ENCODE measurements at places on chromosomes 3 and 15.

DNA sequence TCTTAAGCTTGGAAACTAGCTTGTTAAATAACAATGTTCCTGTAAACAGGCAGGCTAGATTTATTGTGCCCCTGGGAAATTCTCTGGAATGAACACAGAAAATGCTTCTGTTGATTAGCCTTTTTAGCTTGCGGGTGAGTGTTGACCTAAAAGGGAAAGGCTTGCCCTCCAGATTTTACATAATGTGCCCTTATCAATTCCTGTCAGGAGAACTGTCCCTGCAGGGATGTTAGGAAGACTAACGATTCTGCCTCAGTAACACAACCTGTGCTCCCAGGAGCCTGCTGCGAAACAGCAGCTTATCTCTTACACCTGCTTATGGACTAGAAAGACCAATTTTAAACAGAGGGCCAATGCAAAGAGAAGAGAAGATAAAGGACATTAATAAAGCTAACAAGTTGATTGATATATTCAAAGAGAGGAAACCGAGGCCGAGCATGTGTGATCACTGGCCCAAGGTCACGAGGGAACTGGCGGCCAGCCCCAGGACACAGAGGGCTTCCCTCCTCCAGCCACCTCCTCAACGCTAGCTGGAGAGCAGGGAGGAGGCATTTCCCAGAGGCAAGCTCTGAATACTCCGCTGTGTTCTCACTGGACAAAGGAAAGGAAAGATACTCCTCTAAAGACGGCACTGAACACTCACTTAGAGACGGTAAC, 48.4 kb upstream of the TJP1 start:
- DNase-seq: no peak

- DNase-seq: no peak
Observed at GRCh38 chr3:169383770-169384169, 279.7 kb downstream of the MECOM start.

DNA sequence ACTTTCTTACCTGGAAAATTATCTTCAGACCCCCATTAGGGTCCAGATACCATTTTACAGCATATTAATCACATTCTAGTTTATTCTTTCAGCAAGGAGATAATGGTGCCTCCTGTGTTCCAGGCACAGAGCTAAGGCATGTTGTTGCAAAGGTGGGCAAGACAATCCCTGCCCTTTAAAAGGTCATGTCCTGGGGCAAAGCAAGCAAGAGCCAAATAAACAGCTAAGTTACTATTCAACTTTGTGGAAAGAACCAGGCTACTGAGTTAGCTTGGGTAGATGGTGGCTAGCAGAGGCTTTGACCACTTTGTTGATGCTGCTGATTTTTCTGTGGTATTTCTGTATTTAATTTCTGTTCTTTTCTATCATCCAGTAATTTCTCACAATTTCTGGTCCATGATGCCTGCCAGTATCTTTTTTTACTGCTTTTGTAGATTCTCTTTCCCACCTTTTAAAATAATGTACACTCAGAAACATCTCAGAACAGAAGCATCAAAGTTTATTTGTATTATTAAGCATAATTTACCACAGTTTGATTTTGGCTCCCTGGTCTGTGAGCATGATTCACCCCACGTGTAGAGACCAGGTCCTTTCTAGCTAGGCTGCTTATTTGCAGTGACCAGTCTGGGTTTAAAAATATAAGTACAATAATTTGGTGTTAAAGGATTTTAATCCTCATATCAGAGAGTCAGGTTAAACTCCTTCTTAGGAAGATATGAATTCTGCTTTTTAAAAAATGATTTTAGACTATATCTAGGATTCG, 71.5 kb downstream of the LRRC28 start:
- DNase-seq: no peak

- no peak for DNase-seq
Observed at GRCh38 chr3:71026634-71027578, 556.6 kb downstream of the FOXP1 start.

- DNase-seq: no peak
Observed at GRCh38 chr3:11954312-11954934, 49.8 kb upstream of the SYN2 start.

DNA sequence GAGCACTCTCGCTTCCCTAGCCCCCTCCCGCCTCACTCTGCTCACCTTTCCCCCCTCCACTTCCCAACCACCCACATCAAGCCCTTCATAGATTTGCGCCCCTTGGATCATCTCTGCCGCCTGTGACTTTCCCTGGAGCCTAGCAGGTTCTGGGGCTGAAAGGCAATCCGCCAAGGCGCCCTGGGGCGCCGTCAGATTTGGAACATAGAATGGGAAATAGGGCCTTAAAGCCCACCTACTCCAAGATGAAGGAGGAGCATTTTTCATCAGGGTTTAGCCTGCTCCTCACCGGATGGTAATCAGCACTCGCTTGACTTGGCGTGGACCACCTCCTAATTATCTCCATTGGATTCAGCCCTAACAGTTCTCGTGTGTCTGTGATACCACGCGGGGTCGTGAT, 1.3 kb downstream of the CPNE4 start:
- DNase-seq: no peak

- no peak for DNase-seq
Observed at GRCh38 chr3:85950435-85950834, 991.6 kb downstream of the CADM2 start.

DNA sequence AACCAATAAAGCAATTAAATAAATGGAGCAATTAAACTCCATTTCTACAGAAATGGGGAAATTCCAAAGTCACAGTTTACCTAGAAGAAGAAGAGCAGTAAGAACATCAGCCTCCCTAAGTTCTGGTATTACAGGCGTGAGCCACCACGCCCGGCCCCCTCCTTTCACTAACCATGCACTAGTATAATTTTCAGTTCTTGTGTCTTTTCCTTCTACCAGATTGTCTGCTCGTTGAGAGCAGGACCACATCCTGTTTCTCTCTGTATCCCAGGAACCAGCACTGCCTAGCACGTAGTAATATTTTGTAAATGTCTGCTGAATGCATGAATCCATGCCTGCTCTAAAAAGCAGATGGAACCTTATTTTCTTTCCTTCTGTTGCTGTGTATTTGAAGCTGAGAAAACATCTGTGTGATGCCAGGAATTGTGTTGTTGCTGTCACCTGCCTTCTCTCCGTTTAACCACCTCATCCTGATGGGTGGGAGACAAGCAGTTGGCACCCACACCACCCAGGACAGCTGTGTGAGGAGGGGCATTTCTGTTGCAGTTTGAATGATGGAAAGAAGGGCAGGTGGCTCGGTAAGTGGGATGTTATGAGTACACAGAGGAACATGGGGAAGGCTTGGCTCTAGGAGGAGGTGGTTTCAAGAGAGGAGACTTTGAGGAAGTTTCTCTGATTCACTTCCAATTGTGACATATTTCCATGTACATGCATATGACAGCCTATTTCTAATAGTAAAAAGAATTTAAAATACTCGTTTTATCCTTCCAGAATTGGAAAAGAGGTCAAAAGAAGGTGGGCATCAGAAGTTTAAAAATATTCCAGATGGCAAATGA, 30.1 kb downstream of the PXYLP1 start:
- DNase-seq: no peak

DNA sequence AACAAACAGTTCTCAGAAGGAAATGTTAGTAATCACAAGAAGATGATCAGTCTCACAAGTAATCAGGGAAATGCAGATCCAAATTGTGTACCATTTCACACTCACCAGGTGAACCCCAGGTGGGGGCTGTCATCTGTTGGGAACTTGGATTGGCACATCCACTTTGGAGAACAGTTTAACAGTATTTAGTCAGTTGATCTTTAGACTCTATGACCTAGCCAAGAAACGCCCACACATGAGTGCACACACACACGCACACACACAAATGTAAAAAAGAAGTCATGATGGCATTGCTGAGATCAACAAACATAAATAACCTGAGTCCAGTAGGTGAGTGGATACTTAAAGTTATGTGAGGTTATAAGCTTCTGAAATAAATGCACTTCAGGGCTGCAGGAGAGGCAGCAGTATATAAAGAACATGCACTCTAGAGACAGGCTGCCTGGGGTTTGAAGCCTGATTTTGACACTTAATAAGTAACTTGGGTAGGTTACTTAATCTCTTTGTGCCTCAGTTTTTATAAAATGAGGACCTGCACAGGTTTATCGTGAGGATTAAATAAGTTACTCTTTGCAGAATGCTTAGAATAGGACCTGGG, 17.7 kb downstream of the ACVR2B start:
- DNase-seq: no peak

DNA sequence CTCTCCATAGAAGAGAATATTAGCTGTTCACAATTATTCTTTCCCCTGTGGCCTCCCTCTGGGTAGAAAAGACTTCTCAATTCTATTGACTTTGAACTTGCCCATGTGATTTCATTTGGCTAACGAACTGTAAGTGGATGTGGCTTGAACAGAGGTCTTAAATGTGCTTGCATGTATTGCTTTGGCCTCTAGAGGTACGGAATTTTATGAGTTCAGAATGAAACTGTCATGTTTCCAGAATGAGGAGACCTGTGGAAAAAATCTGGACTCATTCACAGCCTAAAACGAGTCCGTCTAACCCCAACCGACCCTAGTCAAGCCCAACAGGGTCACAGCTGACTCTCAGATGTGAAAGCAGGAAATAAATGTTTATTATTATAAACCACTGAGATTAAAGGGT, 596.7 kb upstream of the UBE2E2 start:
- no peak for DNase-seq

DNA sequence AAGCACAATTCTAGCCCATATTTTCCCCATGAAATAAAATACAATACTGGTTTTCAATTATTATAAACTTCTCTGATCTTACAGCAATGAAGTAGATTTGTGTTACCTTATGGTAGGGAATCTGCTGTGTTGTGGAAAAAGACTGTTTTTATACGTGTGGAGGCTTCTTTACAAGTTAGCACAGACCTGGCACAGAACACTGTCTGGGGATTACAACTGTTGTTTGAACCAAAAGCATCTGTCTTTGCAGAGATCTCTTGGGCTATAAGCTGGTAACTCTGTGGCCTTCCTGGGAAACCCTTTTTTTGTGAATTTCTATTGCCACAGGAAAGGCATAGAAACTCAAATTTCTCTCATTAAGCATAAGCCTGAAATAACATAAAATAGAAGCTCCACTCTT, 581.9 kb downstream of the TUSC7 start:
- DNase-seq: no peak

DNA sequence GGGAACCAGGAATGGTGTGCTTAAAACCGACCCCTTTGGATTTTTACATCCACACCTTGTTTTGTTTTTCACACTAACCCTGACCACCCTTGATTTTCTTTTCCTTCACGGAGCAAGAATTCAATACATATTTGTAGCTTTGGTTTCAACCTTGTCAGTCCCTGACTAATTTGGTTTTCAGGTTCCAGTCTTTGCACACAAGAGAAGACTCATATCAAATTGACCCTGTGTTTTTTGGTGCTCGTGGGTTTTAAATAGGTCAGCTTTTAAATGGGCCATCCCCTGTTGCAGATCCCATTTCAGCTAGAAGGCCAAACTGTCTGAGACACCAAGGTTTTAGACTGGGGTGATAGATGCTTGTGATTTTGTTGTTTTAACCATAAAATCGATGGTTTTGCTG, 26.4 kb downstream of the ANP32A start:
- DNase-seq: no peak

DNA sequence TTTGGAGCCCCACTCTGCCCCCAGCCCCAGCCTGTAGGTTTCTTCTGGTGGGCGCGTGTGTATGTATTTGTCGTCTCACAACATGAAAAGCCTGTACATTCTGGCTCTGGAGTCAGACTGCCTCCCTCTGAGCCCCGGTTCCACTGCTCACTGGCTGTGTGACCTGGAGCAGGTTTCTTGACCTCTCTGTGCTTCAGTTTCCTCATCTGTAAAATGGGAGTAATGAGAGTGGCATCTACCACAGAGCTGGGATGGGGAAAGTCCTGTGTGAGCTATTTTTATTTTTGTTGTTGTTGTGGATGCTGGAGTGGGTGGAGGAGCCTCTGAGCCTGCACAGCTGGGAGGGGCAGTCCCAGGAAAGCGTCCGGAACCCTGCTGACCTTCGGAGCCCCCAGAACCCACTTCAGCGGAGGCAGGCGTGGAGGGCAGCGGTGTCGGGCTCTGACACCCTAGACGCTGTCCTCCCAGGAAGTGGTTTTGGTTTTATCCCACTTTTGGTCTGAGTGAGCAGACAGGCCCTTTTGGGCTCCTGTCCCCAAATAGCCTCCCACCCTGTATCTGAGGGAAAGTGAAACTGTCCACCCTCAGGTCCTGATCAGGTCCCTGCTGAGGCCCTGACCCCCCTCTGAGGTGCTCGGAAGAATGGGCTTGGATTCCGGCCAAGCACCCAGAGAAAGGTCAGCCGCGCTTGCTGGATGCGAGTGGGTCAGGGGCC, 103.5 kb downstream of the CHSY1 start:
- DNase-seq: no peak

Measured in stimulated activated CD4-positive, alpha-beta T cell treated with anti-CD3 and anti-CD28 coated beads, Interleukin-1b, Interleukin-23, amount 100 ng/mL, for 4 hours (primary cell).